ENCODE measurements at places on chromosomes 2 and 18.

GRCh38 chr2:235711527-235711926 lies 217.7 kb downstream of the AGAP1 start:
- DNase-seq = no peak

DNA sequence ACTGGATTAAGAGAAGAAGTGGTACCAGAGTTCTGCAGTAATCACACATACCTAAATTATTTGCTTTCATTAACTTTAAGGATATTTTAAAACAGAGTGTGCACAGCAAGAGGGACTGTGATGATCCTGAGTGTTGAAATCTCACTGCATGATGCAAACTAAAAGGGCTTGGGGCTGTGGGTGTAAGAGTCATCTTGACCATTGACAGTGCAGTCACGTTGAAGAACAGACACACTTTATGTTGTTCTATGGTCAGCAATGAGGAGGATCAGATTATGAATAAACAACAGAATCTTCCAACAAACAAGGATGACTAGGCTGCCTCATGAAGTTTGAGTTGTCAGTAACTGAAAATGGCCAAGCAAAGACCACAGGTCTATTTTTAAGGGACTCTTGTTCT lies 87.2 kb upstream of the GALNT5 start:
- no peak for DNase-seq

DNA sequence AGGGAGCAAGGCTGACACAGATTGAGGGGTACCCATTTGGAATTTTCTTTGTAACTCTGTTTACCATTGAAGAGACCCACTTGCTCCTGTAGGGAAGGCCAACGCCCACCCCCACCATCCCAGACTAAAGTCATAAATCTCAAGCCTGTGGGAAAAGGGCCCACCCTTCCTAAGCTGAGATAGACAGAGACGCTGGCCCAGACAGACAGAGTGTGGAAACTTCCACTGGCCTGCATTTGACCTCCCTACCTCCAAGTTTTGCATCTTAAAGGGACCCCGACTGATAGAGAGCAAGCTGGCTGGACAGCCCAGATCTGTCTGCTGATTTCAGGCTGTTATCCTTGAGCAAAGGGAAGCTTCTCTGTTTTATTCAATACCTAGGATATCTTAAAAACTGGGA lies 48.2 kb upstream of the SLC14A2 start:
- DNase-seq = peak; percentile 53

- DNase-seq = no peak
Observed at GRCh38 chr18:46182633-46183358, 78.6 kb downstream of the HAUS1 start.

DNA sequence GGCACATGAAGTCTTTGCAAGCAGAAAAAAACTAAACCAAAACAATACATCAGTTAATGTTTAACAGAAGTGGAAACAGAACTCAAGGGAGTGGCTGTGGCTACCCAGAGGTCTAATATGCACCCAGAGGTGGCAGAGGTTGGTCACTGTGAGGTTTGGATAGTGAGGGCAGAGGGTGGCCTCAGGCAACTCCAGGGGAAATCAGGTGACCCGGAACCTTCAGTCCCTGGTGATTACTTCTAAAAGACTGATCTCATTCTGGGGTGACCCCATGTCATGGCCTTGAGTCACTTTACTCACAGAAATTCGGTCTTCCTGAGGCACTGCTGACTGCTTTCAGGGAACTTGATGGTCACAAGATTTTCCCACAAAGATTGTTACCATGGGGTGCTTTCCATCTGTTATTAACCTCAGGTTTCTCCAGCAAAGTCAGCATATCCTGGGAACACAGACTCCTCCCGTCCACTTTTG lies 99.4 kb downstream of the TMEM17 start:
- DNase-seq = no peak

DNA sequence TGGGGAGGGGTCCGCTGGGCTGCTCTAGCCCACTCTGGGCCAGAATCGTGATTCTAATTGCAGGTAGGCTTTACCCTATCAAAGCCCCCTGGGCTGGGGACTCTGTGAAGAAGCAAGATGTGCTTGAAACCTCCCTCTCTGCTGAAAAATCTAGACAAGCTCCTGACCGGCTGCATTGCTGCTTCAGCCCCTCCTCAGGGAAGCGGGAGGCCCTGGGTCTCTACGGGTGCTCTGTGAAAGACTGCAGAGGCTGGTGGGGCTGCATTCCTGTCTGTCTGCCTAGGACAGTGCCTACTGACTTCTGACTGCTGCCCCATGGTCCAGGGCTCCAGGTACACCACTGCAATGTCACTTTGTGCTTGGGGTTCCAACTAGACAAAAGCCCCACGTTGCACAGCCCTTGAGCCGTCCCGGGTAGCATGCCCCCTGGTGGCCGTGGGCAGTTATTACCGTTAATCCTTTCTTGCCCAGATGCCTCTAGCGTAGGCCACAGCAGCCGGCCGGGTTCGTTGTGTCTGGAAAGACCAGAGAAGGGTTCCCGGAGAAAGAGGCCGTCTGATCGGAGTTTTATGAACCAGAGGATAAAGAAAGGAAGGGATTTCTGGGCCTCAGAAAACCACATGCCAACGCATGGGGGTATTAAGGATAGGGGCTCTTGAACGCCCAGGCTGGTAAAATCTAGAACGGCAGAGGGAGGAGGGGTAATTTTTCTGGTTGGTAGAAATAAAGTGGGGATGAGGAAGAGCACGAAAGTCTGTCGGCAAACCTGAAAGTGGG lies 15.9 kb upstream of the C1QL2 start:
- DNase-seq = no peak

- DNase-seq = peak; percentile 57
Observed at GRCh38 chr2:190791347-190791975, 89.2 kb upstream of the GLS start.

DNA sequence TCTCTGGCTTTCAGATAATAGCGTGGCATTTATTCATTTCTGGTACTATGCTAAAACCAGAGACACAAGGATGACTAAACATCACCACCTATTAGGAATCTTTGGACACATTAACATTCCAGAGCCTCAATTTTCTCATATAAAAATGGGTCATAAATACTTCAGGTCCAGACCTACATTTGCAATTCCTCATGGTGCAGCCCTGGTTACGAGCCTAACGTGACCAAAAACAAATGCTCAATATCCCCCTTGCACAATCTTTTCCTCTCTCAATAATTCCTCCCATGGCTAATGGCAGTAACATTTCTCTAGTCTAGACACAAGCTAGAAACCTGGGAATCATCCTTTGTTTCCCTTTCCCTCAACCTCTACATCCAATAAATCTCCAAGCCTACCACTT lies 112.8 kb upstream of the NABP1 start:
- DNase-seq = no peak

GRCh38 chr2:23545811-23546210 lies 160.8 kb downstream of the KLHL29 start:
- DNase-seq = no peak

GRCh38 chr2:10864861-10865636 lies 46.7 kb upstream of the KCNF1 start:
- no peak for DNase-seq

GRCh38 chr2:102522162-102522561 lies 49.1 kb downstream of the SLC9A4 start:
- no peak for DNase-seq

DNA sequence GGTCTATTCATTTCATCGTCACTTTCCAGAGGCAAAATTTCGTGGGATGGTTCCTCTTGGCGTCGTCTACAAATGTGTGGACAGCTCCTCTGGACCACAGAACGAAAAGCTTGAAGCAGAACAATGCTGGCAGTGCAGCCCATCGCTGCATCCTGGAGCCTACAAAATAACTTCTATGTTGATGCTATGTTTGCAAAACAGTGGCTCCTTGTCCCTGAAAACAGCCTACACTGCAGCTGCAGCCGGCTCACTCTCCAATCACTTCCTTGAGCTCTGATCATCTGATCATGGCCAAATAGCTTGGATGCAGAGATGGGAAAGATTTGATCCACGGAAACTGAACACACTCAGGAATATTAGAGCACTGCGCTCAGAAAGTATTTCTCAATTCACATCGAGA lies 60.0 kb downstream of the DOCK10 start:
- peak; percentile 62 for DNase-seq

DNA sequence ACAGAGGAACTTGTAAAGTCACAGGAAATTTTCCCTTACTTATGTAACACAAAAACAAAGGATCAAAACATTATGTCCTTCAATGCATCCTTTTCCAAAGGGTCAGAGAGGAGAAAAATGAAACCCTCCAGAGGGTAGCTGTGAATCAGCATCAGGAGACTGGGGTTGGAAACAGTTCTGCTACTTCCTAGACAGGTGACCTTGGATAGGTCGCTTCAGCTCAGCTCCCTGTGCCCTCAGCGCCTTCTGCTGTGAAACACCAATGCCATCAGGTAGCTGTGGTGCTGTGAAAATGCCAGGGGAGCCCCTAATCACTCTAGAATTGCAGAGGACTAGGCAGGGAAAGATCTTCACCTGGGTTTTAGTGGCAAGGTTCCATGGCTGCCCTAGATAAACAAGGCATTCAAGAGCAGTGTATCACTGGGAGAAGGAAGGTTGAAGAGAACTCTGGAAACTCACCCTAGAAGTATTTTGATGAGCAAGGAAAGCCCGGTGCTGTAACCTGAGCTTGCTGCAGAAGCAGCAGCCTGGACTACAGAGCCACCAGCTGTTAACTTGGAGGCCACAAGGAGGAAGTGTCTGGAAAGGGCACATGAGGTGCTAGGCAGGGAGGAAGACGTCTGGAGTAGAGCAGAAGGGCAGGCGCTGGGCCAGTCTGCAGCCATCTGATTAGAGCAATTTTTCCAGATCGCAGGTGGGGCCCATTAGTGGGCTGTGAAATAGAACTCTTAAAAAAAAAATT lies 100.7 kb upstream of the MCFD2 start:
- no peak for DNase-seq

GRCh38 chr2:165238295-165238694 lies 919 bp upstream of the SCN2A start:
- DNase-seq = no peak

DNA sequence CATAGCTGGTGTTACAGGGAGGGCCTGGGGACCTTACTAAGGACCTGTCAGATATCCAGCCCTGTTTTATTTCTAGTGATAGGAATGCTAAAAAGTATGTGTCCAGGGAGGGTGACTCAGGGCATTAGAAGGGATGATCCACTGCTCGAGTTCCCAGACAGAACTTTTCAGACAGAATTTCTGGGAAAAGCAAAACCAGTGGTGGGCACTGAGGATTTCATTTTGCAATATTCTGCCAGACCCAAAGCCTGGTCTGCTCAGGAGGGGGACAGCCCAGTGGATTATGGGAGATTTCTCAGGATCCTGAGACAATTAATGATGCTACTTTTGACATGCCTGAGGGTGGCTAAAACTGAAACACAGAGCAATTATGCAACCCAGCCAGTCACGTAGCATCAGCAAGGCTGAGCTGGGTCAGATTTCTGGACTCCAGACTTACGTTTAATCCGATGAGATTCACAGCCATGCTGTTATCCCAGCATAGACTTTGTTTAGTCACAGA lies 4.7 kb upstream of the KCNE4 start:
- no peak for DNase-seq

GRCh38 chr2:10501451-10501961 lies 53.4 kb upstream of the ODC1 start:
- DNase-seq = no peak

DNA sequence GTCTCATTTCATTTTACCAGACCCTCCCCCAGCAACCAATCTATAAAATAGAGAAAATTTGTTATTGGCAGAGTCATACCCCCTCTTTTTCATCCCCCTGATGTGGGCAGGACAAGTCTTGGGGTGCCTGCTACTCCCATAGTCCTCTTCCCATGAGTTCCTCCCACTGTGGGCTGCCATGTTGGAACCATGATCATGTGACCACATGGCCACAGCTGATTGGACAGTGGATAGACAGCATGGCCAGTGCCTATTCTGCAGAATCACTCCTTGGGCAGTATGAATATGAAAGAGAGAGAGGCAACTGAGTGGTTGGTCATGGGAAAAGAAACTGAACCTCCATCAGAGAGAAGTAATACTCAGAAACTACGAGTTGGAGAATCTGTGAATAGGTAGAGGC lies 84.9 kb downstream of the PDCL3 start:
- DNase-seq = no peak

DNA sequence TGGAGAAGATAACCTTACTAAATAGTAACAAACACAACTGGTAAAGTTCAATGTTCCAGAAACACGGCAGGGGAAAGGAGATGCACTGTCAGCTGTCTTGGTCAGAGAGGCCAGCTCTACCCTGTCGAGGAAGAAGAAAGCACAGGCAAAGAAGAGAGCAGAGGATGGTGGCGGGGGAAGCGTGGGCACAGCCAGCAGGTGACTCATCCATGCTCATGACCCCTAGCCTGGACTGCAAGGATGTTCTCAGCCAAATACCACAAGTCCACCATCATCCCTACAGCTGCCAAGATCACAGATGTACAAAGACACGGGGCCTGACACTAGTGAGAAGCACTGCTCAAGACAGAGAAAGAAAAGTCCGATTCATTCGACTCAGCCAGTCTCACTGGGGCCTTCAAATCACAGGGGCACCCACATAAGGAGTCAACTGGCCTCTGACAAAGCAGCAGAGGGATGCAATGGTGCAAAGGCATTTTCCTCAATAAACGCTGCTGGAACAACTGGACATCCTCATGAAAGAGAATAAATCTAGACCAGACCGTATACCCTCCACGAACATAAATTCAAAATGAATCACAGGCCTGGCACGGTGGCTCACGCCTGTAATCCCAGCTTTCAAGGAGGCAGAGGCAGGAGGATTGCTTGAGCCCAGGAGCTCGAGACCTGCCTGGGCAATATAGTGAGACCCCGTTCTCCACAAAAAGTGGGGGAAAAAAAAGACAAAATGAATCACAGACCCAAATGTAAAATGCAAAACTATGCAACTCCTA lies 5.6 kb downstream of the DTYMK start:
- DNase-seq = no peak

DNA sequence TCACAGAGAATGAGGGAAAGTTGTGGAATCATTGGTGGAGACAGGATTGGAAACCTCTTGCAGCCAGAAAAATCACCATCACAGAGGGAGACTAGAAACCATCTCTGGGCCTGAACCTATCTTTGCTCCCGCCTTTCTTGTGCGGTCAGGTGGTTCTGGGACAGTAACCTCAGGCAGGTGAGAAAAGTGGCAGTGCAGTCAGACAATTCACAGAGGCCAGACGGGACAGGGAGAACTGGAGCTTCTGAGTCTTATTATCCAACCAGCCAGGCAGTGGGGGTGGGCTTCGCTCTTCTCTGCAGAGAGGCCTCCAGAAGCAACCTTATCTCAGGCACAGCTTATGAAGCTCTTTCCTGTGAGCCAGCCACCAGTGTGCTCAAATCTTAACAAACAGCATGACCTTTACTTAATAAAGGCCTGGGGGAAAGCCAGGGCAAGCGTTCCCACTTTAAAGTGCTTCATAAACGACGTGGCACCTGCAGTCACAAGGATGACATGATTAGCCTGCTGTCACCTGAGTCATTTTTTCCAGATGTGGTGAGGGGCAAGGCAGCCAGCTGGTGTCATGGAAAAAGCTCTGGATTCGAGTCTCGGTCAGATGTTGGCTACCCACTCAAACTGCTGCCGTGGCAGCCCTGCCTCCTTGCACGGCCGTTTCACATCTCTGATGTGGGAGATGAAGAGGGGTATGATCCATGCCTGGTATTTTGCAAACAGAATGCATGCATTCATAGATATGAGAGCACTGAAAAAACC lies 109.7 kb downstream of the B3GNT2 start:
- DNase-seq = no peak

GRCh38 chr2:100292022-100292580 lies 30.2 kb downstream of the LONRF2 start:
- DNase-seq = no peak

All from left hindlimb (tissue), 1 donor.